ENCODE measurements at places on chromosomes 13 and 19.

DNA sequence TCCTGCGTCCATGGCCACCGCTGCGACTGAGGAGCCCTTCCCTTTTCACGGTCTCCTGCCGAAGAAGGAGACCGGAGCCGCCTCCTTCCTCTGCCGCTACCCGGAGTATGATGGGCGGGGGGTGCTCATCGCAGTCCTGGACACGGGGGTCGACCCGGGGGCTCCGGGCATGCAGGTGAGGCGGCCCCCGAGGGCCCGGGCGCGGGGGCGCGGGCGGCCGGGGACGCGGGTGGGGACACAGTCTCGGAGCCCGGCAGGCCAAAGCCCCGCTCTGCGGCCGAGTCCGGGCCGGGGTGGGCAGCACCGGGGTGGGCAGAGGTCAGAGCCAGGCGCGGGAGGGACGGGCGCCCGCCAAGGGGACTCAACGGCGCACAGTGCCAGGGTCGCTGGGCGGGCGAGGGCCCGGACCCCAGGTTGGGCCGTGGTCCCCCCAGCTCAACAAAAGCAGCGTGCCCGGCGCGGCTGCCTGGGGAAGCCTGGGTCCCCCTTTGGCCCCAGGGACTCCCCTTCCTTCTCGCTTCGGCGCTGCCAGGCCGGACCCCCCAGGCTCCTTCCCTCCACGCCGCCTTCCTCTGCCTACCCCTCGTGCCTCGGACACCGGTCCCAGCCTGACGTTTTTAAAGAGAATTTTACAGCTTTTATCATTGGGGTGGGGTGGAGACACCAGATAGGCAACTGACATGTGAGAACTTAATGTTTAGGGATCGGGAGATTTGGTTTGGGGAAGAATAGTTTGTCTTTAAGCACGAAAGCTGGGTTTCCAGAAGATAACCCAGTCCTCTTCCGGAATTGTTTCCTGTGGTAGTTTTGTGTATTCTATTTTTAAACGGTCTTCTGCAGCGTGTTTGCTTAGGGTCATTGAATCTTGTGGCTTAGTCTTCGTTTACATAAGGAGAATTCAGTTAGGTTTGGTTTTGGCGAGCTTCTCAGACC lies 509 bp downstream of the TPP2 start:
- no peak for DNase-seq

- no peak for DNase-seq
Observed at GRCh38 chr13:25973085-25973484, 78.7 kb downstream of the SHISA2 start.

GRCh38 chr13:70732611-70733010 lies 624.4 kb upstream of the KLHL1 start:
- DNase-seq = peak; percentile 71

DNA sequence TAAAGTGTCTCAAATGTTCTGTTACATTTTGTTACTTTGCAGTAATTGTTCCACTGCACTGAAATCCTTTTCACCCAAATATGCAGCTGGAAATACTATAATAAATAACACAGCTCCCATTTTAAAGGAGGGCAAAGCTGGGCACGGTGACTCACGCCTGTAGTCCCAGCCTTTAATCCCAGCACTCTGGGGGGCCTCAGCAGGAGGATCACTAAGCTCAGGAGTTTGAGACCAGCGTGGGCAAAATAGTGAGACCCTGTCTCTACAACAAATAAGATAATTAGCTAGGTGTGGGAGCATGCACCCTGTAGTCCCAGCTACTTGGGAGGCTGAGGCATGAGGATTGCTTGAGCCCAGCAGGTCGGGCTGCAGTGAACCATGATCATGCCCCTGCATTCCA lies 7.5 kb upstream of the UBAC2 start:
- DNase-seq = no peak

DNA sequence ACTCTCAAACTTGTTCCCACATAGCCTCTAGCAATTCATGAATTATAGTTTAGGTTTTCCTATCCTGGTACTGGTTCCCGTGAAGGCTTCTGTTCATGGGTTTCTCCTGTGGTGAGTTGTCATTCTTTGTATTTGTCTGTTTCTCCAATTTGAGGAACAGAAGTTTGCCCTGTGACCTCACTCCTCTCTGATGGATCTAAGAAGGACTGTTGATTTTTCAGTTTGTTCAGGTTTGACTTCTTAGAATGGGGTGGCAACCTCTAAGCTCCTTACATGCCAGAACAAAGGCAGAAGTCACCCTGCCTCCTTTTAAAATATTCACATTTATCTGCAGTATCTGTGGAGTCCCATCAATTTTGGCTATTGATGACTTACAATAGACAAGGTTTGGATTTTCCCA lies 354.0 kb downstream of the SPRY2 start:
- no peak for DNase-seq

GRCh38 chr13:30932481-30933353 lies at the start of gene TEX26:
Gene TEX26, plus strand, starts transcription at chr13:30932656. Its CDS starts 60 bp downstream, at chr13:30932716.
- DNase-seq = no peak

DNA sequence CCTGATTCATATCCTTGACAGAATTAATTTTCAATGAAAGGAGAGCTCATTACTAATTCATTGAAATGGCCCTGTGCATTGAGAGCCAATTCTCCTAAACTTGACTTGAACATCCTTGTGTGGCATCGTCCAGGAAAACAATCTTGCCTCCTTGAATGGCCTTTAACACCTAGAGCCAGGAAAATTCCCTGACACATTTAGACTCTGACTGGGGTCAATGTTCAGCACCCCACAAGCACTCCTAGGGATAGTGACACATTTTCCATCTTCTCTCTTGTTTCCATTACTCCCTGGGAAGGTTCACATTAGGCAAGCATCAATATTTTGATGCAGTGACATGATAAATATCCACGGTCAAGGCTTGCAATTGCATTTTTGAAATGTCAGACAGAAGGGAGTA lies 218.9 kb downstream of the LACC1 start:
- no peak for DNase-seq
